Esophagus squamous epithelium (tissue), 5 donors: ENCODE measurements at places on chromosomes 1 and 21.

DNA sequence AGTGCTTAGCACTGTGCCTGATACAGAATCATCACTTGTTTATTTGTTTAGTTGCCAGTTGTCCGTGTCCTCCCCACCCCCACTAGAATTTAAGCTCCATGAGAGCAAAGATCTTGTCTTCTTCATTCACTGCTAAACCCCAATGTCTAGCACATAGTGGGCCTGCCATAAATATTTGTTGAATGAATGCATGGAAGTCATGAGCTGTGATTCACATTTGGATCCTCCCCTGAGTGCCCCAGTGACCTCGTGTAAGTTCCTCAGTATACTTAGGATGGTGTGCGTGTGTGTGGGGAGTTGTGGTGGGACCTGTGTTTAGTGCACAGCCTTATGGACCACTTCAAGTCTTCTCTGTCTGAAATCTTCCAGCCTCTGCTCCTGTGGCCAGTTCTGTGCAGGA is 23.1 kb downstream of the IER5 start:
- no peak for DNase-seq

GRCh38 chr1:168371477-168371876 is 90.8 kb downstream of the TBX19 start:
- DNase-seq = no peak

- DNase-seq = no peak
These were observed 7.6 kb downstream of the EFNA3 start for GRCh38 chr1:155086128-155086741.

GRCh38 chr1:91727763-91728162 is 158.2 kb downstream of the TGFBR3 start:
- DNase-seq = no peak

DNA sequence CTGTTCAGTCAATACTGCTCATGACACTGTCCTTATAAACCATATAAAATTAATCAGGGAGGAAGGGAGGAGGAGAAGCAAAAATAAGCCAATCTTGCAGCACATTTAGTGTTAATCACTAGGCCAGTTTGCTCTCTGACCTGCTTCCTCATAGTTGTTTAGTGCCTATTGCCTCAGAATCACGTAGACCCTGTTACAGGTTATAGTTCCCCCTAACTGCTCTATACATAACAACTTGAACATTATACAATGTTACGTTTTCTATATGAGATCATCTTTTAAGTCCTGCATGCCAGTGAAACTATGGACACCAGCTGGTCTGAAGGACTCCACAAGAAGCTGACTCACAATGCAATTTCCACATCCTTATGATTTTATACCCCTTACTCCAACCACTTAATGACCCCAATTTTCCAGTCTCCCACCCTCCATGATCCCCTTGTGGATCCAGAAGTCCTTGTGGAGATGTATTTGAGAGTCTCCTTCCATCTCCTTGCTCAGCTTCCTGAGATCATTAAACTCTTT is 34.9 kb upstream of the TACSTD2 start:
- DNase-seq = no peak
